ENCODE measurements at places on chromosomes 5 and 9. TPM values are rescaled to one million over a fixed set of nuclear protein-coding genes. Genes with fewer than 3 reads are reported as not detected.

- no peak for DNase-seq
Observed at GRCh38 chr5:27708534-27708933, 670.1 kb upstream of the CDH9 start.

DNA sequence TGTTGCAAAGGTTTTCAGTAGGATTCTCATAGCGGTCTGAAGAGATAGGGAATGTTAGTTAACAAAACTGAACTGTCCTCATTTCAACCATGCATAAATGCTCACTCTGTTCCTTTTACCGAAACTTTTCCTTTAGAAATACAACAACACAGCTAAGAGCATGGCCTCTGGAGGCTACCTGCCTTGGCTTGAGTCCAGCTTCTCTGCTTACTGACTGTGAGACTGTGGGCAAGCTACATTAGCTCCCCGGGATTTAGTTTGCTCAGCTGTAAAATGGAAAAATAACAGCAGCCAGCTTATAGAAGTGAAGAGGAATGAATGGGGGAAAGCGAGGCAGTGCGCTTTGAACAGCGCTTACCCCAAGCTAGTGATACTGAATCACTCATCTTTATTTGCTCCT, 507.9 kb upstream of the DAP start:
- DNase-seq, result no peak

Gene EGFLAM
- total RNA-seq, result 10.5 TPM

Gene IL4
- total RNA-seq, result not detected

- DNase-seq, result no peak
Observed at GRCh38 chr5:137438932-137439331, 60.2 kb downstream of the SPOCK1 start.

Gene IFNA21
- not detected for total RNA-seq

DNA sequence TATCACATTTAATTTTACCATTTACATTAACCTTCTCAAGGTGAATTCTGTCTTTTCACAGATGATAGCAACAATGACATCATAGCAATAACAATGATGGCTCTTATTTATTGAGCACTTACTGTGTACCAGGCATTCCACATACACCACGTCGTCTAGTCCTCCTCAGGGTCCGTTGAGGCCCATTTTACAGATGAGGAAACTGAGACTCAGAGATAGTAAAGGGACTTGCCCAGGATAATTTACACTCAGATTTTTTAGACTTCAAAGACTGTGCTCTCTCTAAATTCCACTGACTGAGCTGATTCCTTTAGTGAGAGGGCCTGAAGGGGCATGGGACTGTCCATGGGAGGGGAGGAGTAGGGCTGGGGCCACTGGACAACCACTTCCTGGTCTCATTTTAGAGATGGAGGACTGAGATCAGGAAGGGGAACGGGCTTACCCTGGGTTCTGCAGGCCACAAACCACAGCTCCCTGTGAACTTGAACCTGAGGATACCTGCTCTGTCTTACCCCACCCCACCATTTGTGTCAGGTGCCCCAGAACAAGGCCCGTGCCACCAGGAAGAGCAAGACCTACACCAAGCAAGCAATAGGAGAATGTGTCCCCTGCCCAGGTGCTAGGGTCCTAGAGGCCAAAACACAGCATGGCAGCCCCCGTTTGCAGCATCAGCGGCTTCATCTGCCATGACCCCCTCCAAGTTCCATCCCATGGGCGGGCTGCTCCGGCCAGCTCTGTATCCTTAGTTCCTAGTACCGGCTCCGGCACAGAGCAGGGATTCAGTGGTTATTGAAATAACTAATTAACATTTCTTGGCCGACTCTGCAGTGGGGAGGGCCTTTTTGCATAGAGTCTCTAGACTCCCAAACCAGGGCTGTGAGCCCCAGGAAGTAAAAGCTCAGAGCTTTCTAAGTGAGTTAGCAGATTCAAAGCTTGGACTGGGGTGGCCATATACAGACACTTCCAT, 96.6 kb downstream of the RGS3 start:
- DNase-seq, result peak; percentile 18

Gene IL5
- not detected for total RNA-seq

- no peak for DNase-seq
Observed at GRCh38 chr5:163807781-163808180, 302.4 kb downstream of the MAT2B start.

DNA sequence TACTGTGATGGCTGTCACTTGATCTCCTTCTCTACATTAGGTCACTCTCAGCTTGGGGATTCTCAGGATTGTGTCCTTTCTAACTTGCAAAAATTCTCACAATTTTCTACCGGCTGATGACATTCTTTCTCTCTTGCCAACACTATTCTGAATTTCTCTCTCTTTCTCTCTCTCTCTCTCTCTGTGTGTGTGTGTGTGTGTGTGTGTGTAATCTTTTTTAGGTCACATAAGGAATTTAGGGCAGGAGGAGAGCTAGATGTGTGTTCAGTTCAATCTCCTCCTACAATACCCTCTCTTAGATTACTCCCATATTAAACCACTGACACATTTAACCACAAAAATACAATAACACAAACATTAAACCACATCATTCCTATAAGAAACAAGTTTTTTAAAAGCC, 242.3 kb upstream of the NREP start:
- DNase-seq, result no peak

Gene WHRN
- 7.0 TPM for total RNA-seq

GRCh38 chr5:44385291-44385900, 3.8 kb downstream of the FGF10 start:
- DNase-seq, result no peak

Gene IL17B
- total RNA-seq, result 0.89 TPM

GRCh38 chr5:172370648-172371545, 83.4 kb downstream of the SH3PXD2B start:
- no peak for DNase-seq

DNA sequence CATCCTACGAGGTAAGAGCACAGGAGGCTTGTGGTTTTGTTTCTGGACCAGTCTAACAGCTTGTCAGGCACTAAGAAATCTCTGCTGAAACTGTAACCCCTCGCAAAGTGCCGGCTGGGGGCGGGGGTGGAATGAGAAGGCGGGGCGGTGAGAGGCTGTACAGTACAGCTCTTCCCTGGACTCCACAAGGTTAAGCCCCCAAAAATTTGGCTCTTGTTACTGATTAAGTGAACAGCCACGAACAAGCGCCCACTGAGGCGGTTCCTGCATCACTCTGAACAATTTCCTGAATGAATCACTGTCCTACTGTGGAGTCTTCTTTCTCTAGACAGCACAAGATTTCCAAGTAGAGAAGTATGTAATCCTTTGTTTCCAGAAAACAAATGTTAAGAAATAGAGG, 6.8 kb downstream of the FBP2 start:
- no peak for DNase-seq

GRCh38 chr9:21801683-21802417, 586 bp upstream of the MTAP start:
- peak; percentile 74 for DNase-seq

Gene PCDHGA4
- 4.3 TPM for total RNA-seq

DNA sequence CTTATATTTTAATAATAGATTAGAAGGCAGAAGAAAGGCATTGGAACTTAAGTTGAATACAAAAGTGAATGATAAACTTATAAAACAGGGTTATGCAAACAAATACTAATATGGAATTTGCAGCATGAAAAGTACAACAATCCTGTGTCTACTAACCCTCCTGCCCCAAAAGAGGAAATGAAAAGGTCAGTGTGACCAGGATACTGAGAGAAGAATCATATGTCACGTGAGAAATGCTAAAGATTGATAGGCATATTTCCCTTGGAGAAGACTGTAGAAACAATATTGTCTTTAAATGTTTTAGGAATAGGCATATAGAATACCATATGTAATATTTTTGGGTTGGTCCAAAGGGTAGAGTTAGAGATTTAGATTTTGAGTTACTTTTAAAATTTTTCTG, 3.8 kb downstream of the WDR36 start:
- DNase-seq, result no peak

GRCh38 chr9:114592356-114592755, 4.8 kb downstream of the ATP6V1G1 start:
- no peak for DNase-seq

- no peak for DNase-seq
Observed at GRCh38 chr5:7146886-7147285, 249.1 kb upstream of the ADCY2 start.

DNA sequence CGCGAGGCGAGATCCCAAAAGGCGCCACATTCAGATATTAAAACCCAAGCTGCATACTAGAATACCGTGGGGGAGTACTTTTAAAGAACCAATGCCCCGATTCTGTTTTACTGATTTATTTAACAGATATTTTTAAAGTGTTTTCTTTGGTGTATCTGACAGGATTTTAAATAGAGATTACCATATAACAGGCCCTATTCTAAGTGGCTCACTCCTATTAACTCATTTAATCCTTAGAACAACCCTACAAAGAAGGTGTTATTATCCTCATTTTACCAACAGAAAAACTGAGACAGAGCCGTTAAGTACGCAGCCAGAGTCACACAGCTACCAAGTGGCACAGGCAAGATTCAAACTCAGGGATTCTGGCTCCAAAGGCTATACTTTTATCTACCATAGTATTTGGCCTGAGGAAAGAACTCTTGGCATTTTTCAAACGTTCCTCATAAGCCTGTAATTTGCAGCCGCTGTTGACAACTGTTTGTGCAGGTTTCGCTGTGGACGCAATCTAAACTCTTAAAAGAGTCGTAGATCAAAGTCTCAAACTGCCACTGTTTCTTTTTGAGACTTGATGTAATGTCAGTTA, 550 bp upstream of the TMEM245 start:
- no peak for DNase-seq

DNA sequence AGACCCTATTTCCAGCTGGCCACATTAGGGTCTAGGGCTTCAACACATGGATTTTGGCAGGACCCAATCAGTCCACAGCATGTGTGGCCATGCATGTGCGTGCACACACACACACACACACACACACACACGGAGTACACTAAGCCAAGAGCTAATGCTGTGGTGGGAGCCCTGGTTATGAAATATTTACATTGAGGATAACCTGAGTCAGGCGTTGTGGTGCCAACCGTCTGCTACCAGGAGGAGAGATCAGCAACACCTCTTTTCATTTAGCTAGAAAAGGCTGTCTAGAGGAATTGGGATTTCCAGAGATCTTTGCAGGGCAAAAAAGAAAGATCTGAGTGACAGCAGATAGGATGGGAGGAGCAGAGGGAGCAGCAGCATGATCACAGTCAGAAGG, 141.5 kb downstream of the TRPM3 start:
- DNase-seq, result no peak

Gene NXNL2
- total RNA-seq, result not detected

GRCh38 chr9:14029806-14030374, 284.1 kb downstream of the NFIB start:
- DNase-seq, result no peak

GRCh38 chr9:123359546-123359945, 3.5 kb downstream of the CRB2 start:
- no peak for DNase-seq
